ENCODE measurements at places on chromosomes 2 and 18.

DNA sequence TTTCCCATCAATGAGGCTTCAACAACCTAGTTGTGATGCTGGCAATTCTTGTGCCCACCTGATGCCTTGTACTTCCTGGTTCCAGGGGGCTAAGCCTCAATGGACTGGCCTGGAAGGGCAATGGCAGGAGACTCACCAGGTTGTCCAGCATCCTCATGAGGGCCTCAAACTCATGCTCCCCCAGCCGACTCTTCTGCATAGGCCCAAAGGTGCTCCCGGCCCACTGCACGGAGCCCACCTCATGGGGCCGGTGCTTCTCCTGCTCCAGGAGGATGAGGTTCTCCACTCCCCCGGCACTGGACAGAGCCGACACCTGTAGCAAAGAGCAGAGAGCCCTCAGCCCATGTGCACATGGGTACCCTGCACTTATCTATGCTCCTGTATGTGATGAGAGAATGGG, 84.5 kb downstream of the ADD2 start:
- DNase-seq, result no peak

- no peak for DNase-seq
Observed at GRCh38 chr2:133518700-133519344, 49.4 kb downstream of the NCKAP5 start.

DNA sequence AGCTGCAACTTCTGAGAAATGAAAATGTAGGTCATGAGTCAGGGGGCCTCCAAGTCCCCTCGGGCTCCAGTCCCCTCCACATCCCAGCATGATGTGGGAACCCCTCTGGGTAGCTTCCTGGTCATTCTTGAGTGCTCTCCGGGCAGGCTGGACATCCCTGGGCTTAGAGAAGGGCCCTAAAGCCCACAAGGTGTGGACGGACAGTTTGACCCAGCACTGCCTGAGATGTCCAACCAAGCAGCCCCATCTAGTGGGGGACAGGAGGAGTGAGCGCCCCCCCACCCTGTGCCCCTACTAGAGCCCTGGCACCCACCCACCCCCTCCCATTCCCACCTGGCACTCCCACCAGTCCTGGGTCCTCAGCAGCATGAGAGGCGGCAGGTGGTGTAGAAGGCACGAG, 46.0 kb downstream of the CYP27C1 start:
- peak; percentile 1 for DNase-seq

GRCh38 chr2:217204358-217204757, 344.5 kb upstream of the TNP1 start:
- no peak for DNase-seq

GRCh38 chr18:31943878-31944816, 1.2 kb upstream of the TRAPPC8 start:
- peak; percentile 48 for DNase-seq

GRCh38 chr2:54365661-54366060, 90.5 kb upstream of the SPTBN1 start:
- DNase-seq, result no peak
